ENCODE measurements at places on chromosomes 16 and 17.

DNA sequence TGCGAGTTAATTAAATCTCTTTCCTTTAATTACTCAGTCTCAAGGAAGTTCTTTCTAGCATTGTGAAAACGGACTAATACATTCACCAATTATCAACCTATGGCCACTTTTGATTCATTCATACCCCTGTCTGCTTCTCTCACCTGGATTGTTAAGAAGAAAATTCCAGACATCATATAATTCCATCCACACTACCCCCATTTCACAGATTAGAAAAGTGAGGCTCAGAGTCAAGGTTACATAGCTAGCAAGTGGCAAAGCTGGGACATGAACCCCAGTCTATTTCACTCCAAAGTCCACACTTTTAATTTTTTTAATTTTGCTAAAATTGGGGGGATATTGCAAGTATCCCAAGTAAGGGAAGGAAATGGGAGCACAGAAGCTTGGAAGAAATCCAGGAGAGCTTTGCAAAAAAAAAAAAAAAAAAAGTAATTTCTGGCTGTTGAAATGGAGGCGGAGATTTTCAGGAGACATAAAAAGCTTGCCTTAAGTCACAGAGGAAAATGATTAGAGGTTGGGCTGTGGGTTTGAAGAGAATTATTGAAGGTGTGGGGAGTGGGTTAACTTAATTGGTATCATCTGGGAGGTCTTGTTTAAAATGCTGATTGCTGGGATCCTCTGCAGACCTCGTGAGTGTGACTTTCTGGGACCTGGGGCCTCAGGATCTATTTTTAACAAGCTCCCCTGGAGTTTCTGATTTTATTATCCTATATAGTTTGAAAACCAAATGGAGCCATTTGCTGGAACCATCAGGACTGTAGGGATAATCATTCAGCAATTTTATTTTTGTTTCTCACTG, 42.3 kb upstream of the ZKSCAN2 start:
- DNase-seq = no peak

DNA sequence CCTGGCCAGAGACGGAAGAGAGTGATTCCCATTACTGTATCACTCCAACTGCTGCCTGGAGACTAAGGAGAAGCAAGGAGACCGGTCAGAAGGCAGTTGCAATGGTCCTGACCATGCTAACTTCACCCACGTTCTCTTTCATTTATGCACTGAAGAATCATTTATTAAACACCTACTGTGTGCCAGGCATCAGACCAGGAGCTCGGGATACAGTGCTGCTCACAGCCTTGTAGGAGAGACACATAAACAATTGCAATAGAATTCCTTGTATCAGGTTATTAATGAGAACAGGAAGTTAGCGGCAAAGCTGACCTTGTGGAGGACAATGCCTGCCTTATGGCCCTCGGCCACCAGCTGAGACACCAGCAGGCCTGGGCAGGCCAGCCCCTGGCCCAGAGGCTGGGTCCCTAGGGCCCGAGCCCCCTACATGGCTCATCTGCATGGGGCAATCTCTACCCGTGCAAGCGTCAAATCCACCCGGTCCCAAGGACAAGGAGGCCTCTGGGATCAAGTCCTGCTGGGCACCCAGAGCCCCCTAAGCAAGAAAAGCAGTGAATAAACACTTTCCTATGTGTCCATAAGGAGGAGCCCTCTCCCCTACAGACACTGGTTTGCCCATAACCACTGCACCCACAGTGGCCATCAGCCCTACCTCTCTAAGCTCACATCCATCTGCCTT, 8.6 kb upstream of the ENPP7 start:
- DNase-seq = no peak

GRCh38 chr16:76386784-76387183, 109.6 kb downstream of the CNTNAP4 start:
- DNase-seq = no peak

DNA sequence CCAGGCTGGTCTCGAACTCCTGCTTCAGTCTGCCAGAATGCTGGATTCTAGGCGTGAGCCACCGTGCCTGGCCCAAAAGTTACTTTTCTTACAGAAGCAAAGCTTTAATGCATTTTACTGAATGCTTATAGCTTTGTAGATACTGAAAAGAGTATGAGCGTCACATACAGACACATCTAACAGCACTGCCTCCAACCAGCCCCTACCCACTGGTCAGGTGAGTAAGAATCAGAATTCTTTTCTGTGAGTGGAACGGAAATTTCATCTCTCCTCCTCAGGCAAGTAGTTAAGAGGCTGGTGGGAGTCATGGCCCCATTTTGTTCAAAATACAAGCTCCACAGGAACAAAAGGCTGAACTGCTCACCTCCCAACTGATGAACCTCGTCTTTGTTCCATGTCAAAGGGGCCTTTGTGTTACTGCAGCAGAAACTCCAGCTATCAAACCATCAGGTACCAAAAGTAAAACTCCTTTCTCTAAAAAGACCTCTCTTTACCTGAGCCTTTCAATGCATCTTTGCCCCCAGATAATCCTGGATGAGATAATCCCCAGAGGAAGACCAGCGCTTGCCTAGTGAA, 92.4 kb upstream of the RPH3AL start:
- DNase-seq = no peak

DNA sequence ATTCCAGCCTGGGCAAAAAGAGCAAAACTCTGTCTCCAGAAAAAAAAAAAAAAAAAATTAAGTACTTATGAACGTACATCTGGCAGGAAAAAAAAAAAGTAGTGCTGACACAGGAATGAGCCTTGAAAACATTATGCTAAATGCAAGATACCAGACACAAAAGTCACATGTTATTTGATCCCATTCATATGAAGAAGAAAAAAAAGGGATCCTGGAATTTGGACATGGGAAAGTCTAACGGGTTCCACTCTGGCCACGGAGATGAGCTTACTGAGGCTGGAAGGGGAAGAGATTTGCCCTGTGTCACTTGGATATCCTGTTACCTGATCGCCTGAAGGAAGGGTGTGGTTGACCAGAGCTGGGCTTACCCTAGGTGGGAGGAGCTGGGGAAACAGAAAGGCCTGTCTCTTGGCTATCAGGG, 251.9 kb downstream of the PARN start:
- no peak for DNase-seq

GRCh38 chr16:71172481-71173207, 57.9 kb downstream of the HYDIN start:
- DNase-seq = no peak

GRCh38 chr17:8151120-8151640, 1.0 kb downstream of the PER1 start:
- DNase-seq = peak; percentile 85

DNA sequence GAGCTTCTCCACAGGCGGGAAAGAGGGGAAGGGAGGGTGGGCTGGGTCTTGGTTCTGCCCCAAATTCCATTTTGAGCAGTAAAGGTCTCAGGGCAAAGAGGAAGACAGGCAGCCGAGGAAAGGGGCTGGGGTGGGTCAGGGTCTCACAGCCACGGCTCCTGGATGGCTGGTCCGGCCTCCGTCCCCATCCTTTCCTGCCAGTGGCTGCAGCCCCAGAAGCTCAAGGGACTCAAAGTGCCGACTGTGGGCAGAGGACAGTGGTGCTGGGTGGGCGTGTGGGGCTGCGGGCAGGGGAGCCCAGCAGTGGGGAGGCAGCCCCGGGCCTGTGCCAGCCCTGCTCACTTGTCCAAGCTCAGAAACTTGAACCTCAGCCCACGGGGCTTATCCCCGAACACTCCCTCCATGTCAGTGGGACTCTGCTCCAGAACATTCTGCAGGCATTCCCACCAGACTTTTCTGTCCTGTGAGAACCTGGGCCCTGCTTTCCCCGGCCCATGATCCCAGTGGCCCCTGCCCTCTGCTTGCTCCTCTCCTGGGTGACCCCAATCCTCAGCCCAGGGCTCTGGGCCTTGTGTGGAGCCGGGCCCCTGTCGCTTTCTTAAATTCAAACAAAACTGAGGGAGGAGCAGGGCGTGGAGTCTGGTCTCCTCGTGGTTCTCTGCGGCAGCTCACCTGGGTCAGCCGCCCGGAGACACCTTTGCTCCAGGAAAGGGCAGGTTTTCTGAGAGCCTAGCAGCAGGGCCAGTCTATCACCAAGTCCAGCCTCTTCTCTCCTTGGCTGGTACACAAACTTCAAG, 117.8 kb upstream of the METRNL start:
- no peak for DNase-seq

DNA sequence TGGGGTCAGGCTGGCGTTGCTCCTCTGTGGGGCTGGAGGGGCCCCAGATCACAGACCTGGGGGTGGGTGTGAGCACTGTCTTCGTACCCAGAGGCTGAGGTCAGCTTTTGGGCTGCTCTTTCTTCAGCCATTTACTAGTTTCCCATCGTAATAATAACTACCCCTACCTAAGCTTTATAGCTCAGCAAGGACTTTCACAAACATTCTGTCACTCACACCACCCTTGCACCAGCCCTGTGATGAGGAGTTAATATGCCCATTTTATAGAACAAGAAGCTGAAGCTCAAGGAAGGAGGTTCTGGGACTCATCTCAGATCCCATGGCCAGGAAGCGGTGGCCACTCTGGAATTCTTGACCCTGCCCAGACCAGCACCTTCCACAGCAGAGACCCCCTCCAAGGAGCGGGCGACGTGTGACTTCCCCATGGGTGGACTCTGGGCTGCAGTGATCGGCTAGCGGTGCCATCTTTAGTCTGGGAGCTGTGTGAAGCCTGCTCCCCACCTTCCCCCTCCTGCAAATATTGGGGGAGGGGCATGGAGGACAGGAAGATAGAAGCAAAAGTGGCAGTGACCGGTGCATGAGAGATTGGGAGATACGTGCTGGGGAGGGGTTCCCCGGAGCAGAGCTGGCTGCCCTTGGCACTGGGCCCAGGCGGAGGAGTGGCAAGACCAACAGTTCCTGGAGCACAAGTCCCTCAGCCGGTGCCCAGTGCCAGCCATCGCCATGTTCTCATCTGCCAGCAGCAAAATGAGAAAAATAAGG, 81.8 kb upstream of the TOB1 start:
- DNase-seq = no peak

DNA sequence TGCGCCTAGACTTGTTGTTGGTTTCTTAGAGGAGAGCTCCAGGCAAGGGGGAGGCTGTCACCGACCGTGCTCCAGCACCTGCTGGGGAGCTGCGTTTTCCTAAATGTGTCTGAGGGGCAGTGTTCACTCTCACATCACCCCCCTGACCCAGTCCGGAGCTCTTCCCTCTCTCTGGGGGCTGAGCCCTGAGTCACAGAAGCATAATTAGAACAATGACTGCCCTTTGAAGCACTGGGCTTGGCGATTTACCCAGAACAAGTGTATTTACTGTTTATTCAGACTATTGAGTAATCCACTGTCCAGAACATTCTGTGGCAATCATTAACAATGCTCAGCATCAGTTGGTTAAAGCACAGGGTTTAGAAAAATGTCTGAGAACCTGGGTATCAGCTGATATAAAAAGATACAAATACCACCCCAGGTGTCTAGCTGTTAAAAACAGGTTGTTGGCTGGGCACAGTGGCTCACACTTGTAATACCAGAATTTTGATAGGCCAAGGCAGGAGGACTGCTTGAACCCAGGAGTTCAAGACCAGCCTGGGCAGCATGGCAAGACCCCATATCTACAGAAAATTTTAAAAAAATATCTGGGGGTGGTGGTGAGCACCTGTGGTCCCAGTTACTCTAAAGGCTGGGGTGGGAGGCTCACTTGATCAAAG, 8.1 kb downstream of the CES4A start:
- DNase-seq = no peak

DNA sequence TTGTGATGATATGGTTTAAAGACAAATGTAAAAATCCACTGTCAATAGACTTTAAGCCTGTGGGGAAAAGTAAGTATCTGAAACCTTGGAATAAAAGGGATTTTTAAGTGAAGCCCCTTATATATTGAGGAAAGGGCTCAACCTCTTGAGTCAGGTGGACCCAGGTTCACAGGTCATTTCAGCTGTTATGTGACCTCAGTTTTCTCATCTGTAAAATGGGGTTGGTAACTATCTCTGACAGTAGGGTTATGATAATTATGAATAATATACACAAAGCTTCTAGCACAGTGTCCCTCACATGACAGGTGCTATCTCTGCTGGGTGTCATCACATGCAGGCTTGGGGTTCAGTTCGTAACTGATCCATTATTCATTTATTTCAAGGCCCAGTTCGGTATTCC, 57.0 kb downstream of the USP10 start:
- no peak for DNase-seq

- DNase-seq = no peak
These were observed 400 bp upstream of the CEP112 start for GRCh38 chr17:66192378-66192687.

DNA sequence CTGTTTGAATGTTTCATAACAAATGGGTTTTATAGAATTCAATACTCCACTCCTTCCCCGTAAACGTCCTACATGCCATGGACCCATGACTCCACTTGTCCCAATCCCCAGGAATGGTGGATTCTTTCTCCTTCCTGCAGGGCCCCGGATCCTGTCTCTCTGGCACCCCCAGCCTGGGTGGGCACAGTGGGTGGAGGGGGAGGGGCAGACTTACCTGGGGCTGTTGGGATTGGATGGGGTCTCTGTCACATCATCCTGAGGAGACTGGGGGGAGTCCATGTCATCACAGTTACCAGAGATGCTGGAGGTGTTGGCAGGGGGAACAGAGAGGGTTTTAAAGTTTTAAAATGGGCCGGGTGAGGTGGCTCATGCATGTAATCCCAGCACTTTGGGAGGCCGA, 13.2 kb downstream of the TRPV3 start:
- DNase-seq = no peak

DNA sequence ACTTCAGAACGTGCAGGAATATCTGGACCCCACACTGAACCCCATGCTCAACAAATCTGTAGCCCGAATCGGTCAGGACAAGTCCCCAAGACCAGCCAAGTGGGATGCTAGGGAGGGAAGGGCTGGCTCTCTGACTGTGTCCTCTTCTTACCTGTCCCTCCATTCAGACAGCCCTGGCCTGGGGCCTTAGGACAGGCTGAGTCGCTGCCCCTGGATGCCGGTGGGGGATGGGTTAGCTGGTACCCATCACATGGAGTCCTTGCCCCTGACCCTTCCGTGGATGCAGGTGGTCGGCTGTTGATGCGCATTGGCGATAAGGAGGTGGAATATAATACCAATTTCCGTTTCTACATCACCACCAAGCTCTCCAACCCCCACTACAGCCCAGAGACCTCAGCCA, 16.0 kb upstream of the KDM6B start:
- DNase-seq = no peak

- DNase-seq = no peak
These were observed 20.8 kb downstream of the ZFPM1 start for GRCh38 chr16:88473666-88474534.

- no peak for DNase-seq
These were observed 1.3 kb downstream of the TUBB3 start for GRCh38 chr16:89924297-89924924.

DNA sequence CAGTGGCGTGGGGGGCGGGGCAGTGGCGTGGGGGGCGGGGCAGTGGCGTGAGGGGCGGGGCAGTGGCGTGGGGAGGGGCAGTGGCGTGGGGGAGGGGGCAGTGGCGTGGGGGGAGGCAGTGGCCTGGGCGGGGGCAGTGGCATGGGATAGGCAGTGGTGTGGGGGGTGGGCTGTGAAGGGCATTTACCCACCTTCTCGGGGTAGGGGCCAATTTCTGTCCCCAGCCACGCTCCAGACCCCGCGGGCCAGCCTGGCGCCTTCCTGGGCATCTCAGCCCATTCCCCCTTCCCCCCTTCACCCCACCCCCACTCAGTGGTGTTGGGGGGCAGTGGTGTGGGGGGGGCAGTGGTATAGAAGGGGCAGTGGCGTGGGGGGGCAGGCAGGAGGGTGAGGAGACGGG, 92.7 kb downstream of the LITAF start:
- DNase-seq = no peak
